ENCODE measurements at places on chromosomes 6 and 20. TPM values are rescaled to one million over a fixed set of nuclear protein-coding genes. Genes with fewer than 3 reads are reported as not detected.

The FBXO5 gene
- 3.0 TPM for total RNA-seq

The TLDC2 gene
- 4.8 TPM for total RNA-seq

The RBM12 gene
- 57.5 TPM for total RNA-seq

The APOBEC2 gene
- not detected for total RNA-seq

The CD24 gene
- total RNA-seq = 132 TPM

The KCNG1 gene
- total RNA-seq = not detected

DNA sequence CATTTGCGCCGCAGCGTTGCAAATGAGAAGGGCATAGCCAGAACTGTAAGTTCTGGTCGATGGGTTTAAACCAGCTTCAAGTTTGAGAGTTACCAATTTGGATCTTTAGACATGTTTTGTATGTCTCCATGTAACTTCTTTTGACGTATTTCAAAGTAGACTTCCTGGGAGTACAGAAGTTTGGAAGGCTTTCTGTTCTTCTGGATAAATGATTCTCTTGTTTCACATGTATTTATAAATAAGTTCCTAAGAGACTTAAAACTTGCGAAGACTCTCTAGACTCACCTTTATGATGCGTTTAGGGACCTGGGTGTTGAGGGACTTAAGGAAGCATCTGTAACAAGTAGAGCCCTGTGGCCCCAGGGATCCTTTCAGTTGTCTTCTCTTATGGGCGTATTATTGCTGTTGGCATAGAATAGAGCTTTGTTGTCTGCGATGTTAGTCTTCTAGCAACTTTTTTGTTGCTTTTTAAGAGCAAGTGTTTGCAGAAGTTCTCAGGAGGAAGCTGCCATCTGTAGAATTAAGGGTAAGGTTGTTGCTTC lies 1.3 kb downstream of the CDYL start:
- H3K27ac ChIP-seq = no peak overlapping the region
- DNase-seq = no peak
- peaks cover 13% of the 10 kb centered on the region for H3K4me1 ChIP-seq
- no peaks in the 10 kb centered on the region for H3K27me3 ChIP-seq

DNA sequence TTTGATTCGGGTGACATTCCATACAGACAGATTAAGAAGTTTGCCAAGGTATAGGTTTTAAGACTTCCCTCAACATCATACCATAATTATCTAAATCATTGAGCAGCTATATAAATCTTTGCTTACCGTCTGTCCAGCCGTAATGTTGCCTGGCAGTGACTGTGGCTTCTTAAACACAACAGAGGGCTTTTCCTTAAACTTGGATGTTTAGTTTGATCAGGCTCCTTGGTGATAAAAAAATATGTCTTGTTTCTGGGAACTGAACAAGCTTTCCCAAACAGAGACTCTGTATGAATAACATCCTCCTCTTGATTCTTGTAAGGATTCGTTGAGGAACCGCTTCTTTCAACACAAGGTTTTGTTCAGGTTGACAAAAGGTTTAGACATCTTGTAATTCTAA lies 130.9 kb downstream of the QKI start:
- H3K27me3 ChIP-seq = no peaks in the 10 kb centered on the region
- H3K4me3 ChIP-seq = no peak overlapping the region
- H3K27ac ChIP-seq = no peak overlapping the region
- peaks cover 21% of the 10 kb centered on the region for H3K4me1 ChIP-seq
- no peaks in the 10 kb centered on the region for H3K36me3 ChIP-seq
- no peak for DNase-seq

DNA sequence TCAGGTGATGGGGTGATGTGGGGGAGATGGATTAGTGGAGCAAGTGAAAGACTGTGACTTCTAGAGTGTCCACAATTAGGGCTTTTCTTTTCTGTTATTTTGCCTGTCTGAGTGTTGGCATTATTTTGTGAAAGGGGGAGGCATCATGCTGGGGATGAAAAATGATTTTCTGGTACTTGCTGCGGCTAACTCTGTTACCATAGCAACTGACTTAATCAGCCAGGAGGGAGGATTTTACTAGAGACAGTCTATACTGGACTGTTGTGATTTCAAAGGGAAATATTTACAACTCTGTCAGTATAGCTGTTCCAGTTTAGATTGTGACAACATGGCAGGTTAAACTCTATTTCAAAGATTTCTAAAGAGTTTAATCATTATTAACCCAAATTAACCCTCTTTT lies 30.4 kb upstream of the MRAP2 start:
- no peak overlapping the region for H3K4me3 ChIP-seq
- no peaks in the 10 kb centered on the region for H3K27me3 ChIP-seq
- no peak for DNase-seq
- H3K36me3 ChIP-seq = no peaks in the 10 kb centered on the region
- H3K27ac ChIP-seq = no peak overlapping the region
- no peaks in the 10 kb centered on the region for H3K4me1 ChIP-seq

- H3K27ac ChIP-seq = peak overlapping the region; percentile 79
- H3K4me3 ChIP-seq = peak overlapping the region; percentile 25
- H3K4me1 ChIP-seq = peaks cover 48% of the 10 kb centered on the region
- no peaks in the 10 kb centered on the region for H3K27me3 ChIP-seq
- no peaks in the 10 kb centered on the region for H3K36me3 ChIP-seq
Measured at GRCh38 chr6:157240059-157240959, 83.0 kb downstream of the TMEM242 start.

GRCh38 chr6:36907781-36908180 lies 22.0 kb downstream of the C6orf89 start:
- H3K4me1 ChIP-seq = peaks cover 42% of the 10 kb centered on the region
- no peaks in the 10 kb centered on the region for H3K27me3 ChIP-seq
- H3K4me3 ChIP-seq = no peak overlapping the region
- DNase-seq = peak; percentile 84
- peak overlapping the region; percentile 8 for H3K27ac ChIP-seq

DNA sequence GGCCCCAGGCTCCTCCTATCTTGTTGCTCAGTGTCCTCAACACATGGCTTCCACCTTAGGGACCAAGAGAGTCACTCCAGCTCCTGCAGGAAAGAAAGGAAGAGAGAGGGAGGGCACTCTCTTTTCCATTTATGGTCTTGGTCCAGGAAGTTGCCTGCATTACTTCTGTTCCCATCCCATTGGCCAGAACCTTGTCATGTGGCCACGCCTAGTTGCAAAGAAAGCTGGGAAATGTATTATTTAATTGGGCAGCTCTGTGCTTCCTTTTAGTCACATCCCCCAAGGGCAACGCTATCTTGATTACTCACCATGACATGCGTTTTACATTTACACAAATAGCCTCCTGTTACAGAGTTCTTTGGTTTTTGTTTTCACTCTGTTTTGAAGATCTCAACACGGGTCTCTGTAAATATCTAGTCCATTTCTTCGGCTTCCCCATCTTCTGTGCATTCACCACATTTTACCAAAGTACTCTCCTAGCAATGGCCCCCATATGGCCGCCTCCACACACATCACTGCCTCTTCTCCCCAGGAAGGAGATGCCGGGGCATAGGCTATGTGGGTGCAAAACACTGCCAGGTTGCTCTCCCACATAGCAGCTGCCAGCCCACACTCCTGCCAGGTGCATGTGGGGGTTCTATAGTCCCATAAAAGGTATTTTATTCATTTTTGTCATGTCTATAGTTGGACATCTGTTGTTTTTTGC lies 35.7 kb upstream of the ZMYND8 start:
- DNase-seq = no peak
- H3K4me1 ChIP-seq = no peaks in the 10 kb centered on the region
- no peak overlapping the region for H3K4me3 ChIP-seq
- no peaks in the 10 kb centered on the region for H3K36me3 ChIP-seq
- no peaks in the 10 kb centered on the region for H3K27me3 ChIP-seq

DNA sequence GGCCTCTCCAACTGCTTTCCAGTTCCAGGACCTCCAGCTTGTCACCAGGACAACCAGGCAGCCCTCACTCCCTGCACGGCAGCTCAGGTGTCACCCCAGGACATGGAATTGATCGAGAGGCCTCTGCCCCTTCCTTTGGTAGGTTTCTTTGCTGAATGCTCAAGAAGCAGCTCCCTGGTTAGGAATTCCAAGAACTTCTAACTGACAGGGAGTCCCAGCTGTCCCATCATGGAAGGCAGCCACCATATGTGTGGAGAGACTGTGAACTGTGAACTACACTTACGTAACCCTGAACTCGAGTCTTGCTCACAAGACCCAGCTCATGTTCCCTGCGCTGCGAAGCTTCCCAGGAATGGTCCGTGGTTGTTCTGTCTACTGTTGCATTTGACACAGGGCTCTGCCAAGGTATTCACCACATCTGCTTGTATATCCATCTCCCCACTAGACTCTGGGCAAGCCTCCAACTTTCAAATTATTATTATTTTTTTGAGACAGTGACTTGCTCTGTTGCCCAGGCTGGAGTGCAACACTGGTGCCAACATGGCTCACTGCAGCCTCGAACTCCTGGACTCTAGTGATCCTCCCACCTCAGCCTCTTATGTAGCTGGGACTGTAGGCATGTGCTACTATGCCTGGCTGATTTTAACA lies 35.7 kb downstream of the MGME1 start:
- no peak overlapping the region for H3K4me3 ChIP-seq
- H3K27ac ChIP-seq = no peak overlapping the region
- H3K4me1 ChIP-seq = peaks cover 48% of the 10 kb centered on the region
- H3K36me3 ChIP-seq = no peaks in the 10 kb centered on the region
- no peaks in the 10 kb centered on the region for H3K27me3 ChIP-seq
- DNase-seq = peak; percentile 23

DNA sequence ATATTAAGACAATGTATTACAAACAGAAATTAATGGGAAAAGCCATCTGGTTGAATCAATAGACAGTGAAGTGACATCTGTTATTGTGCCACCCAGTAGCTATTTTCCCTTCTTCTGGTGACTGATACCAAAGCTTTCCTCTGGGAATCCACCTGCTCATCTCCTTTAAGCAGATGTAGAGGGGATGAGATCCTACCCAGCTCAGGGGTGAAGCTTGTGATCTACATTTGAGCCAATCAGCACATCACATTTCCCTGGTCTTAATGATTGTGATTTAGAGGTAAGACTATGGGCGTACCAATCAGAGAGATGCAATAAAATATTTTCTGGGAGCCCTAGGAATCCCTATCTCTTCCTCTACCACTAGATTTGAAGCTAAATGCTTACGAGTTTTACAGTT lies 782.9 kb downstream of the PTPRT start:
- no peak overlapping the region for H3K27ac ChIP-seq
- no peak overlapping the region for H3K4me3 ChIP-seq
- DNase-seq = no peak
- H3K36me3 ChIP-seq = no peaks in the 10 kb centered on the region
- no peaks in the 10 kb centered on the region for H3K4me1 ChIP-seq

GRCh38 chr6:11040134-11040533 lies 4.0 kb downstream of the ELOVL2 start:
- no peak for DNase-seq
- H3K27ac ChIP-seq = no peak overlapping the region
- H3K4me1 ChIP-seq = peaks cover 15% of the 10 kb centered on the region
- peaks cover 31% of the 10 kb centered on the region for H3K27me3 ChIP-seq
- no peak overlapping the region for H3K4me3 ChIP-seq

GRCh38 chr6:141464490-141464889 lies 668.2 kb upstream of the GJE1 start:
- no peaks in the 10 kb centered on the region for H3K36me3 ChIP-seq
- no peaks in the 10 kb centered on the region for H3K4me1 ChIP-seq
- no peak overlapping the region for H3K4me3 ChIP-seq
- DNase-seq = peak; percentile 63

GRCh38 chr6:142407685-142408273 lies 106.0 kb downstream of the ADGRG6 start:
- no peaks in the 10 kb centered on the region for H3K27me3 ChIP-seq
- DNase-seq = no peak
- H3K4me1 ChIP-seq = peaks cover 10% of the 10 kb centered on the region

DNA sequence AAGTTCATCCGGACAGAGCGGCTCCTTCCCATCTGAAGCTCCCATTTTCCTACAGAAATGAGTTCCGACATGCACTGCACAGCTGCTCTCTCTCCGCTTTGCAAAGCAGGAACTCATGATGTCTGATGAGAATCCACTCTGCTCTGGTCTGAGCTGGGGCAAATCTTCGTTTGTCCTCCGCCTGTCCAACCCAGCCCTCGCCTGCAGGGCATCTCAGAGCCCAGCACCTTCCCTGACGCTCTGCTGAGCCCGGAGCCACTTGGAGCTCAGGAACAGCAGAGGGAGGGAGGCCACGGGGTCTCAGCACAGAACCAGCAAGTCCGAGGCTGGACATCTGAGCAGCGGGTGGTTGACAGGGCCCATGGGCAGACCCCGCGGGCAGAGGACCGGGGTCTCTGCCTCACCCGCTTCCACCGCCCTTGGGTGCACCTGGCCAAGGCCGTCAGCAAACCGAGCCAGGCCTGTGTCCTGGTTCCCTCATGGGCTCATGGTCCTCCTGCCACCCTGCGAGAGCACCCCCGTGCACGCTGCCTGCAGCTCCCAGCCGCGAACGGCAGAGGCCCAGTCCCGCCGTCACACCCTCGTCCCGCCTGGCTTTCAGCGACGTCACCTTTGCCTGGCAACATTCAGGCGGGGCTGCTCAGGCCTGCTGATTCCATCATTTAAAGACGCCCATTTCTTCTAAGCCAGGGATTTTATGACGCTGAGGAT lies 78.5 kb upstream of the BHLHE23 start:
- DNase-seq = no peak
- no peaks in the 10 kb centered on the region for H3K36me3 ChIP-seq
- H3K4me3 ChIP-seq = no peak overlapping the region
- H3K4me1 ChIP-seq = no peaks in the 10 kb centered on the region

GRCh38 chr6:122484760-122485159 lies 13.2 kb upstream of the SERINC1 start:
- DNase-seq = no peak
- no peaks in the 10 kb centered on the region for H3K4me1 ChIP-seq
- no peaks in the 10 kb centered on the region for H3K36me3 ChIP-seq
- H3K27me3 ChIP-seq = no peaks in the 10 kb centered on the region
- no peak overlapping the region for H3K27ac ChIP-seq

DNA sequence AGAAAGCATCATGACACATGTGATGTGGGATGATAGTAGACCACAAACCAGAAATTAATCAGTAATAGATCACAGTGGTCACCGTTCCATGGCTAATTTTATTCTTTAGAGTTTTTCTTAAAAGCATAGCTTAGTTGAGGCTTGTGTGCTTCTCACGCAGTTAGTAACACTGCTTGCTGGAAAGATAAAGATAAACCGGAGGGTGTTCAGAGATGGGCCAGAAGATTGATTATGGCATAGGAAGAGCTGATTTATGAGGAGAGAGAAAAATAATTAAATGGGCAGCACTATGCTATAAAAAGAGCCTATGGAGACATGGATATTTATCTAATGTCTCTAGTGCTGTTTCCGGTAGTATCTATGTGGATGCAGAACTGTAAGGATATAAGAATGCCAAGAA lies 173.6 kb downstream of the MMS22L start:
- H3K36me3 ChIP-seq = no peaks in the 10 kb centered on the region
- H3K27me3 ChIP-seq = no peaks in the 10 kb centered on the region
- no peaks in the 10 kb centered on the region for H3K4me1 ChIP-seq
- H3K27ac ChIP-seq = no peak overlapping the region
- H3K4me3 ChIP-seq = no peak overlapping the region

GRCh38 chr6:110359556-110359955 lies 1.4 kb upstream of the METTL24 start:
- no peaks in the 10 kb centered on the region for H3K36me3 ChIP-seq
- no peak overlapping the region for H3K4me3 ChIP-seq
- no peak for DNase-seq

- peak; percentile 35 for DNase-seq
- H3K4me1 ChIP-seq = peaks cover 7% of the 10 kb centered on the region
- H3K27ac ChIP-seq = no peak overlapping the region
Measured at GRCh38 chr6:10655508-10656055, 38.8 kb downstream of the C6orf52 start.

All from stomach (tissue), 19 donors.